ENCODE measurements at places on chromosomes 6 and 20. TPM values are rescaled to one million over a fixed set of nuclear protein-coding genes. Genes with fewer than 3 reads are reported as not detected.

DNA sequence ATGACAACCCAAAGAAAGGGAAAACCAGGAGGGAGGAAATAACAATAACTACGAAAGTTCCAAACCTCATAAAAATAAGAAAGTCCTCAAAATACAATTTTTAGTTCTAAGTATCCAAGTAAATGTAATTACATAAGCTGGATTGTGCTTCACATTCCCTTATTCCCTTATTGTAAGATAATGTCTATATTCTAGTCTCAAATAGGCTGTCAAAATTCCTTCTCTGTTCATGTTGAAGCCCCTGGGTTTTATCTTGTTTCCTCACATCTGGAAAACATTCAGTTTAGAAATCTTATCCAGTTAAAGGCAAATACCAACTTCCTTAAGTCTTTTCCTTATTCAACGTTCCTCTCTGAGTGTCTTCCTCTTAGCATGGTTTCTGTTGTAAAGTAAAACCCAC lies 282.3 kb downstream of the CD109 start:
- no peaks in the 10 kb centered on the region for H3K36me3 ChIP-seq
- no peak for DNase-seq
- no peaks in the 10 kb centered on the region for H3K4me1 ChIP-seq
- no peak overlapping the region for H3K4me3 ChIP-seq

- no peak overlapping the region for H3K27ac ChIP-seq
- H3K27me3 ChIP-seq = no peaks in the 10 kb centered on the region
- no peak for DNase-seq
- H3K36me3 ChIP-seq = no peaks in the 10 kb centered on the region
- H3K4me3 ChIP-seq = no peak overlapping the region
Observed at GRCh38 chr6:159572439-159573110, 120.5 kb downstream of the SOD2 start.

Gene CD40
- 3.0 TPM for total RNA-seq

DNA sequence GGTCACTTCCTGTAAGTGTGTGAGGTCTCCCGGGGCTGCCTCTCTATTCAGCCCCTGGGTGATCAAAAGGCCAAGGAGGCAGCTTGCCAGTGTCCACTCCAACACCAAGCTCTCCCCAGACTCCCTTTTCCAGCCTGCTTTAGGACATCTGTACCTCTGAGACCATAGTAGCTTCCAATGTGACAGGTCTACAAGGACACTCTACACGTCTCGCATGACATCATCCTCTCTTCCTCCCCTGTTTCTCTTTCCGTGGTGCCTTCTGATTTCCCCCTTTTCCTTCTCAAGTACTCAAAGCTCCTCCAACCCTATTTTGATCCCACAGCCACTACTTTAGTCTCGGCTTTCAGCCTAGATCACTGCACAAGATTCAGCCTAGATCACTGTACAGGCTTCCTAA lies 26.4 kb downstream of the HLA-F start:
- peak overlapping the region; percentile 93 for H3K27ac ChIP-seq
- H3K4me1 ChIP-seq = peaks cover 50% of the 10 kb centered on the region

Gene CD83
- 11.5 TPM for total RNA-seq

- peaks cover 13% of the 10 kb centered on the region for H3K36me3 ChIP-seq
- H3K4me1 ChIP-seq = peaks cover 29% of the 10 kb centered on the region
- no peak for DNase-seq
- H3K4me3 ChIP-seq = no peak overlapping the region
- no peak overlapping the region for H3K27ac ChIP-seq
- H3K27me3 ChIP-seq = no peaks in the 10 kb centered on the region
Observed at GRCh38 chr6:4920914-4921410, 82.9 kb downstream of the RPP40 start.

DNA sequence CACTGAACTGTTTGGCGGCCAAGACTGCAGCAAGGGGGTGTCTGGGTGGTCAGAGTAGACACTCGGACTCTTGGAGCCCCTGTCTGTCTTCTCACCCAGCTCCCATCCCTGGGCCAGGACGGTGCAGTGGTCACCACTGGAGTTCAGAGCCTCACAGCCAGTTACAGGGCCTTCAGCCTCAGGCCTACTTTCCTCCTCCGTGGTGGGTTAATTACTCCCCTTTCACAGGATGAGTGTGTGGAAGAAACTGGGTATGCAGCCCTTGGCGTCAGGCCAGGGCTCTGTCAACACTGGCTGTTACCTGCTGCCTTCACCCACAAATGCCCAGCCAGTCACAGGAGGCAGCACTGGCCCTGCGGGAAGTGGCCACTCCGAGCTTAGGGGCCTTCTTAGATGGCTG lies 1.8 kb upstream of the YTHDF1 start:
- H3K36me3 ChIP-seq = peaks cover 6% of the 10 kb centered on the region
- H3K4me3 ChIP-seq = no peak overlapping the region
- H3K4me1 ChIP-seq = peaks cover 26% of the 10 kb centered on the region
- H3K27me3 ChIP-seq = peaks cover 4% of the 10 kb centered on the region
- no peak overlapping the region for H3K27ac ChIP-seq

Gene SPEF1
- not detected for total RNA-seq

Gene MARCKS
- 2.2 TPM for total RNA-seq

Gene HSD17B8
- total RNA-seq = 21.1 TPM

DNA sequence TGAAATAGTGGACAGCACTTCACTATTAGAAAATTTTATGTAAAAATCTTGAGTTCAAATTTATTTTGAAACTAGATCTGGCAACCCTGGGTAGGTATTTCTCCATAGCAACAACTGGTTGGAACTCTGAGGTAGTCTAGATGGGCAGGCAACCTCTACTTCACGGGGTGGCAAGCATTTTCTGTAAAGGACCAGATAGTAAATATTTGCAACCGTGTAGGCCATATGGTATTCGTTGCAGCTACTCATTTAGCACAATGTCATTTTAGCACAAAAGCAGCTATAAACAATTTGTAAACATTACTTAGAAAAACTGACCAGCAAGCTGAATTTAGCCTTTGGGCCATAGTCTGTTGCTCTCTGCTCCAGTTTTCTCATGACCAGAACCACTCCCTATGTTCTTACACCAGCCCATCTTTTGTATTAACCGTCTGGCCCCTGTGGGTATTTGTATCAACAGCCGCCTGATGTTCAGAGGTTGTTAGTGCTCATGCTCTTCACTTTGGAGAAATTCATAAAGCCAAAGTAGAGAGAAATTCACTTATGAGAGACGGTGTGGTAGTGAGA lies 29.2 kb downstream of the LGSN start:
- H3K4me1 ChIP-seq = no peaks in the 10 kb centered on the region
- H3K4me3 ChIP-seq = no peak overlapping the region
- H3K36me3 ChIP-seq = no peaks in the 10 kb centered on the region
- DNase-seq = no peak
- no peaks in the 10 kb centered on the region for H3K27me3 ChIP-seq

Gene ADGRF5
- total RNA-seq = not detected

Gene COL11A2
- 1.00 TPM for total RNA-seq

DNA sequence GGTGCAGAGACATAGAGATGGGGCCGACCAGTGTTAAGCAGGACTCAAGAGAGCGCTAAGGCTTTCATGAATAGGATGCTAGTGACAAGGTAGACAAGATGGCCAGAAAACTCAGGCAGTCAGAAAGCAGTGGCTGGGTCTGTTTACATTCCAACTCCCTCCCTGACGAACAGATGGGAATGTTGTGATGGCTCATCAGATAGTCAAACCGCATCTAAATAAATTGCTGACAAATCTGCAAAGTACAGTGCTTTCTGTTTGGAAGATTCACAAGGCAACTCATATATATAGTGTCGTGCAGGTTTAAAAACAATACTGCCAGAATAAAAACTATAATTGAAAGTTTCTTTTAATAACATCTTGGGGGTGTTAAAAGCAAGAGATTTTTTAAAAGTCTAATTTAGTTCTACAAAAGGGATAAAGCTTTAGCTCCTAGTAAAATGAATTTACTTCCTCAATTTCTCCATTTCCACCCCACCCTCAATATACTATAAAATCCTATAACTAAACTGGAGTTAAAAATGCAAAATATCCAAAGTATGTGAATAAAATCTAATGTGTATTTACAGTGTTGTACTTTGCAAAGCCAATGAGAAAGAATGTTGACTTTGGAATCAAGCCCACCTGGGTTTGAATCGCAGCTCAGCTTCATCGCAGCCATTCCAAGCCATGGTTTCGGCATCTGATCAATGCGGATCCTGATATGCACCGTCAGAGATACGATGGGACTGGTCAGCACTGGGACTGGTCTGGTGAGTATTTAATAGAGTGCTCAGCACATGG lies 247.3 kb upstream of the PDE10A start:
- peaks cover 2% of the 10 kb centered on the region for H3K27me3 ChIP-seq
- H3K27ac ChIP-seq = no peak overlapping the region
- no peaks in the 10 kb centered on the region for H3K36me3 ChIP-seq
- no peaks in the 10 kb centered on the region for H3K4me1 ChIP-seq
- DNase-seq = no peak

GRCh38 chr20:45067087-45067486 lies 33.8 kb downstream of the KCNS1 start:
- H3K4me3 ChIP-seq = no peak overlapping the region
- peaks cover 27% of the 10 kb centered on the region for H3K4me1 ChIP-seq

GRCh38 chr6:111441678-111442243 lies 41.3 kb downstream of the REV3L start:
- no peak overlapping the region for H3K27ac ChIP-seq
- H3K27me3 ChIP-seq = no peaks in the 10 kb centered on the region
- H3K36me3 ChIP-seq = peaks cover 18% of the 10 kb centered on the region

DNA sequence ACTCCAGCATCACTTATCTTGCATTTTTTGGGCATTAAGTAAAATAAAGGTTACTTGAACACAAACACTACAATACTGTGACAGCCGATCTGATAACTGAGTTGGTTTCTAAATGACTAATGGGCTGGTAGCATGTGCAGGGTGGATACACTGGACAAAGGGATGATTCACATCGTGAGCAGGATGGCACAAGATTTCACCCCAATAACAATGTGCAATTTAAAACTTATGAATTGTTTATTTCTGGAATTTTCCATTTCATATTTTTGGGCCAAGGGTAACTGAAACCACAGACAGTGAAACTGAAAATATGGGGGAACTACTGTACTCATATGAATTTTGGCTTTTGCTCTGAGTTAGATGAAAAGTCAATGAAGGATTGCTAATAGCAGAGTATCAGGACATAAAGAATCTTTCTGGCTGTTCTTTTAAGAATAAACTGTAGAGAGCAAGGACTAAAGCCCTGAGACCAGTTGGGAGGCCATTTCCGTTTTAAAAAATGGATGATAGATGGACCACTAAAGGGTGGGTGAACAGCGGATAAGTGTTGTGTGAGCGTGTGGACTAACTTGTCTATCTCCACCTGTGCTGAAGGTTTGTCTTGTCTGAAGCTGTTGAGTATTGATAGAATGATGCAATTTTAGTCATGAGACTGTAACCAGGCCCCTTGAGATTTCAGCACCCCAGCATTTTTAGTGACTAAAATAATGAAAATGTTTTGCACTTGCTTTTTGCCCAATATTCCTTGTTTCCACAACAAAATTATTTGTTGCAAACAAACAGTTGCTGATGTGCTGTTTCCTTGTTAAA lies 8.2 kb downstream of the SPINT3 start:
- H3K27ac ChIP-seq = no peak overlapping the region
- peaks cover 4% of the 10 kb centered on the region for H3K4me1 ChIP-seq
- H3K4me3 ChIP-seq = no peak overlapping the region
- peaks cover 31% of the 10 kb centered on the region for H3K27me3 ChIP-seq
- DNase-seq = no peak

DNA sequence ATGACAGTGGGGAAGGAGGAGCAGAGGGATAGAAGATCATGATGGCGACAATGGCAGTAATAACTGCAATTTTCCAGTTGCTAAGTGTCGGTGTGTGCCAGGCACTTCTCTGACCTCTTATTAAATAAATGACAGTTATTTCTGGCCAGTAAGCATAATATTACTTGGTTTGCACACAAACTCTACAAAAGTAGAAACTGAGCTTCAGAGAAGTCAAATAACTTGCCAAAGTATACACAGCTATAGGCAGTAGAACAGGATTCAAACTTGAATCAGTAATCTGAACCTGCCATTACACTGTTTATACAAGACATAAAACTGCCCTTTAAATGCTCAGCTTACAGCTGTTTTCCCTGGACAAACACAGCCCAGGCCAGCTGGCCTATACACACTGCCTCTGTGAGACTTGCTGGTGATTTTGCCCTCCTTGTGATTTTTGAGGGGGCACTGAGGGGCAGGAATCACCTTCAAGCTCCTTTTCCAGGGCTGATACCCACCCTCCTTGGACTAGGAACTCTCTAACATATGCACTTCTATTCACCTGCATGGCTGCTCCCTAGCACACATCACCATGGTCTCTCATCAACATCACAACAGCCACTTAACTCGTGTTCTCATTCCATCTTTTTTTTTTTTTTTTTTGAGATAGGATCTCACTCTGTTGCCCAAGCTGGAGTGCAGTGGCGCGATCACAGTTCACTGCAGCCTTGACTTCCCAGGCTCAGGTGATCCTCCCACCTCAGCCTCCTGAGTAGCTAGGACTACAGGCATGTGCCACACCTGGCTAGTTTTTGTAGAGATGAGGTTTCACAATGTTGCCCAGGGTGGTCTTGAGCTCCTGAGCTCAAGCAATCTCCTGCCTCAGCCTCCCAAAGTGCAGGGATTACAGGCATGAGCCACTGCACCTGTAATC lies 63.6 kb downstream of the SLC23A2 start:
- H3K27me3 ChIP-seq = no peaks in the 10 kb centered on the region
- no peak for DNase-seq
- no peak overlapping the region for H3K4me3 ChIP-seq
- peaks cover 5% of the 10 kb centered on the region for H3K4me1 ChIP-seq

DNA sequence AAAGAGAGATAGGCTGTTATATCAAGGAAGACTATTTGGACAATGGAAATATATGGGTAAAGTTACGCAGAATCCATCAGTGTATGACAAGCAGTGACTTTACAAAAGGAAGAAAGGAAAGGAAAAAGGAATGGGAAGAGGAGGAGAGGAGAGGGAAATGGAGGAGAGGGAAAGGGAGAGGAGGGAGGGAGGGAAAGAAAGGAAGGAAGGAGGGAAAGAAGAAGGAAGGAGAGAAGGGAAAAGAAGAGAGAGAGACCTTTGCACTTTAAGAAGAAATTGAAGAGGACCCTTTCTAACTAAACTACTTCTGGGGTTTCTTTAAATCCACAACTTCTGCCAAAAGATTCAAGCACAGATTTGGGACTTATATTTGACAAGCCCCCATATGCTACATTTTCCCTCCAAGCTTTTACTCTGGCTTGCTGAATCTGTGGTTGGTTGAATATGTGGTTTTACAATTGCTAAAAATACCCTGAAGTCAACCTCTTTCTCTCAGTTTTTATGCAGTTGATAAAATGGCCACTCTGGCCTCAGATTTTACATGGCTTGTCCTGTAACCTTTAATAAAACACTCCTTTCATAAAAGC lies 120.8 kb upstream of the RAB32 start:
- peaks cover 3% of the 10 kb centered on the region for H3K27me3 ChIP-seq

GRCh38 chr20:50220894-50221365 lies 30.3 kb downstream of the CEBPB start:
- no peak overlapping the region for H3K27ac ChIP-seq
- H3K4me3 ChIP-seq = no peak overlapping the region
- H3K27me3 ChIP-seq = peaks cover 4% of the 10 kb centered on the region
- peaks cover 10% of the 10 kb centered on the region for H3K4me1 ChIP-seq
- no peaks in the 10 kb centered on the region for H3K36me3 ChIP-seq

Gene MOG
- not detected for total RNA-seq
